ENCODE measurements at places on chromosomes 4 and X.

DNA sequence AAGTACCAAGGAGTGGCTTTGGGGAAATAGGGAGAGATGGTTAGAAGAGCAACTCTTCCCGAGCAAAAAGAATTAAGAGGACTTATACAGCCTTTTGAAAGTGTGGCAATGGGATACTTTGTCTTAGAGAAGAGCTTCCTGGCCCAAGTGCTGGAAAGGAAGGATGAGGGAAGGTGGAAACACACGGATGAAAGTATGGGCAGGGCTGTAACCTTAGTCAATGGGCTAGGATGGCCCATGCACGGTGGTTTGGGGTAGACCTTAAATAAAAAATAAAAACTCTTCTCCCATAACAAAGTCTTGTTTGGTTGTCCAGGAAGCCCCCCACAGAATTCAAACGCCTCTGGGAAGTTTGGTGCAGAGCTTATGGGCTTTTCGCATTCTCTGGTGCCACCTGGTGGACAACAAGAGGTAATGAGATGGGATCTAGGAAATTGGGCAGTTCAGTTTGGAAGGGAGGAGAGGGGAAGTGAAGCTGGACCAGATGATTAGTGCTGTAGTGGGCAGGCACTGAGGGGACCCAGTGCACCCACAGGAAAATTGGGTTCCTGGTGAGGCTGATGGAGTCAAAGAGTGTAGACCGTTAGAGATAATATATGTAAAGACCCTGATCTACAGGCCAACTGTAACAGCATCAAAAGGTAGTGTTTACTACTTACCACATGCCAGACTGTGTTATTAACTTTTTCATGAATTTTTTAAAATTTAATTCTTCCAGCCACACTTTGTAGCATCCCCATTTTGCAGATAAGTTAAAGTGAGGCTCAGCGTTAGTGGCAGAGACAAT lies 13.8 kb upstream of the ENOX2 start:
- no peak for DNase-seq

- DNase-seq: no peak
Observed at GRCh38 chr4:152476796-152477195, 59.1 kb downstream of the FBXW7 start.

- no peak for DNase-seq
Observed at GRCh38 chr4:139760567-139760966, 94.9 kb downstream of the MGST2 start.

DNA sequence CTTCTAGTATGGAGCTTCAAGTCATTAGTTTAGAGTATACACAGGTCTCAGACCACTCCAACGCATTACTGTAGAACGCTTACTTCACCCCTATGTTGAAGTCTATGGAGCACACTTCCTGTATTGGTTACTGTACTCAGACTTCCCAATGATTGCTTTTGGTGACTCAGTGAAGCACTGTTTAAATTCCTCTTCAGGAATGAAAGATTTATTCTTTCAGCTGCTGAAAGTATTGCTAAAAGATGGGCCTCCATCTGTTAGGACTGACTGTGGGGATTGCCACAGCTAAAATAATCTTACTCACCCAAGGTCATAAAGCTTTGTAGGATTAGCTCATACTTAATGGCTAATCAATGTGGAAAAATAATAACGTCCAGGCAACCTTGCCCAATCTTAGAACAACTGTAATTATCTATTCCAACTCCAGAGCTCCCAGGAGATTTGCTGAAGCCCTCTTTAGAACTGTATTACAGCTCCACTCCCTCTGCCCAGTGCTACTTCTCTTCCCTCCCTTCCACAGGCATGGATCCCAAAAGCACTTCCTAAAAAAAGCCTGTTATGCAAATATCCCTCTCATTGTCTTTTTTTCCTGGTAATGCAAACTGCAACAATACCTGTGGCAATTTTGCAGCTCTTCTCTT lies 281.9 kb upstream of the HS3ST1 start:
- DNase-seq: peak; percentile 85

DNA sequence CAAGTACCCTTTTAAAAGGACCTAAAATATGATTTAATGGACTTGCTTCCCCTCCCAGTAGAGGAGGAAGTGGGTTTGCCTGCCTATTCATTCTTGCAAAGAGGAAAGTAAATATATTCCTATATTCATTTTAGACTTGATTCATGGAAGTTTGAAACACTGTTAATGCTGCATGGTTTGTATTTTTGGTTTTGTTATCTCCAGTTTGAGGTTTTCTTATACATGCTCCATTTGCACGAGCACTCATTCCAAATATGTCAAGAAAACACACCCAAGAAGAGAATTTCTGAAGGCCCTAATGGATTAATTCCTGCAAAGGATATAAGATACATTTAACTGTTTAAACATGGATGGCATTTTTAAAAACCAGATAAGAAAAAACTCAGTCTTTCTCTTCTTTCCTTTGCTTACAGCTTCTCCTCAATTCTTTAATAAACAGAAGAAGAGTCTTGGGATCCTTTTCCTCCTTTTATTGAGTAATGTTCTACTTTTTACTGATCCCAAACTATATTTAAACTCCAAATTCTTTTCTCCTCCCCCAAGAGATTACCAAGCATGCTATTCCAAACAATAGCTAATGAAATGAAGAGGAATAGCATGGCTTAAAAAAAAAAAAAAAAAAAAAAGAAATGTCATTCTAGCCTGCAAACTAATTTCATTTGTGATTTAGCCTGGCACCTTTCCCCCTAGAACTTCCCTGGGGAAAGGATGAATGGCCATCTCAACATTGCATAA lies 54.6 kb upstream of the LDB2 start:
- no peak for DNase-seq

GRCh38 chr4:154741922-154742850 lies 1.6 kb upstream of the LRAT start:
- DNase-seq: no peak

DNA sequence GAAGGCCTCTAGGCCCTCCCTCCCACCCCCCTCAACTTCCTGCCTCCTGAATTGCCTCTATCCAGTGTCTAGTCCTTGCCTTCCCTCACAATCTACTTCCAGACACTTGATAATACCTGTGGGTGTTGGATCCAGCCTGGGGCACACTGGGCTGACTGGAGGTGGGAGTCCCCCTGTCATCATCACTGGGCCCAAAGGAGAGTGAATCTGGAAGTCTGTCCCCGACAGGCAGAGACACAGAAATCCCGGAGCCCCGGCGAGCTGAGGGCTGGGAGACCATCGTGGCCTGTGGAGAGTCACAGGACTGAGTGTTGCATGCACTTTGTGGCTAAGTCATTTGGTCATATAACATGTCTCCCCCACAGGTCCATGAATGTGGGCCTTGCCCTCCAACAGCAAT lies 8.4 kb upstream of the SYP start:
- no peak for DNase-seq

DNA sequence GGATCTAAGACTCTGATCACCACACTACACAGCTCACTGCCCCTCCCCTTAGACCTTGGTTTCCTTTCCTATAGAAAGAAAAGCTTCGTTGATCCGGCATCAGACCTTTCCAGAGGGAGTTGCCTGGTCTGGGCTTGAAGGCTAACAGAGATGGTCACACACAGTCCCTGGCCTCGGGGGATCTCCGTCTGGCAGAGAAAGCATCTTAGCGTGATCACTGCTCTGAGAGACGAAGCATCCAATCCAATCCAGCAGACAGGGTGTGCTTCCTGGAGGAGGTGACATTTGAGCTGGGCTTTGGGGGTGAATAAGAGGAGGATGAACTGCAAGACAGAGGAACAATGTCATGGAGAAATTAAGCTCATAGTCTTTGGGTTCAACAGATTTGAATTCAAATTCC lies 49.5 kb downstream of the HTRA3 start:
- no peak for DNase-seq

GRCh38 chrX:85221361-85221760 lies 22.2 kb downstream of the SATL1 start:
- no peak for DNase-seq

GRCh38 chr4:146099585-146099984 lies 75.9 kb upstream of the LSM6 start:
- DNase-seq: no peak

- no peak for DNase-seq
Observed at GRCh38 chrX:77167993-77168392, 279.2 kb upstream of the FGF16 start.

- no peak for DNase-seq
Observed at GRCh38 chrX:71162981-71163380, 18.3 kb downstream of the NLGN3 start.

- DNase-seq: no peak
Observed at GRCh38 chr4:58063404-58064160, 953.4 kb upstream of the IGFBP7 start.

- no peak for DNase-seq
Observed at GRCh38 chr4:4568806-4569427, 27.1 kb upstream of the STX18 start.

- peak; percentile 36 for DNase-seq
Observed at GRCh38 chr4:182975806-182976205, 58.6 kb upstream of the DCTD start.

DNA sequence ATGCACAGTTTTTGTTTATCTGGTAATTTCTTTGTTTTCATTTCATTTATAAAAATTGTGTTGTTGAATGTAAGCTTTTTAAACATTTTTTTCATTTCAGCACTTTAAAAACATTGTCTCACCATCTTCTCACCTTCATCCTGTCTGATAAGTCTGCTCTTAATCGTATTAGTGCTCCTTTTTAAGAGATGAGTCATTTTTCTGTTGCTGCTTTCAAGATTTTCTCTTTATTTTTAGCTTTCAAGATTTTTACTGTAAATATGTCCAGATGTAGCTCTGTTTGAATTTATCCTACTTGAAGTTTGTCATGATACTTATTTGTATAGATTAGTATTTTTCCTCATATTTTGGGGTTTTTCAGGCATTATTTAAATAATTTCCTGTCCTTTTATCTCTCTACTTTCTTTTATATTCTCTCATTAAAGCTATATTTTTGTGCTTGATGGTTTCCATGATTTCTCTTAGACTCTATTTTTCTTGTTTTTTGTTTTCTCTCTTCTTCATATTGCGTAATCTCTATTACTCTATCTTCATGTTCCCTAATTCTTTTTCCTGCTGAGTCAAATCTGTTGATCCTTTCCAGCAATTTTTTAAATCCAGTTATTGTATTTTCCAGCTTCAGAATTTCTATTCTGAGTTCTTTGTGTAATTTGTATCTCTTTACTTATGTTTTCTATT lies 1400.4 kb upstream of the PCDH7 start:
- DNase-seq: no peak

DNA sequence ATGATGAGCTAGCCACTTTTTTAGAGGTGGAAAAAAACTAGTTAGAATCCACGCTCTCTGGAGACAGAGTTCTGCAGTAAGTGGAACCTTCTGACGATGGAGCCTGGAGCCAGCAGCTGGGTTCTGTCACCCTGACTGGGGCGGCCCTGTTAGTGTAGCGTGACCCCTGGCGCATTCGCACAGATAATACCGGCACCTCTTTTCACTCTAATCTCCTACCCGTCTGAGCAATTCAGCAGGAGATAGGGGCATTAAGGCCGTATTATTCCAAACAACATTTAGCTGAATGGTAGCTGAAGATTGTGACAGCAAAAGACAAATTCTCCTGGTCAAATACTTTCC lies 292.6 kb downstream of the FBXO8 start:
- DNase-seq: no peak

DNA sequence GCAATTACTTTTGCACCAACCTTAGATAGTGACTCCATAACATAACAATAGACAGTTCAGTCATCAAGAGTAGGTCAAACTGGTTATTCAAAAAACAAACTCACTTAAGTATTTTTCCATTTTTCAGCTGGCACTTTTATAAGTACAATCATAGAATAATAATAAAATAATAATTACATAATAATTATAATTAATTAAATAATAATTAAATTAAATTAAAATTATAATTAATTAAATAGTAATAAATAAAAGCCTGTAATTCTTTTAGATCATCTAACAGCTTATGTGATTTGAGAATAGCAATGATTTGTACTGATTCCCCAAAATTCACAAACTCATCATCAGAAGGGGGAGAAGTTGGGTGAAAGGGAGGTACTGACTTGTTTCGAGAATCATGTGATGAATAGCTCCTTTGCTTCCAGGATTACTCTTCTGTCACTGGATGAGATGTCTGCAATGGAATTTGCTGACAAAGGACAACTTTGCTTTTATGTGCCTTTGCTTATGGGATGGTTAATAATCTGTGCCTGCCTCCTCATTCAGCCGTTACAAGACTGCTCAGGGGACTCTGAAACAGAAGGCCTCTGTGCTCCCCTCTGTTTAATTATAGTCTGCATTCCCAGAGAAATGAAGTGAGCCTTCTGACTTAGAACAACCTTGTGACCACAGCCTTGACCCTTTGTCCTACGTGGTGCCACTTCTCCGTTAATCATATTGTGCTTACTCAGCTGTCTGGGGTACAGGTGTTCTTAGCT lies 104.8 kb upstream of the ENPEP start:
- DNase-seq: peak; percentile 96

DNA sequence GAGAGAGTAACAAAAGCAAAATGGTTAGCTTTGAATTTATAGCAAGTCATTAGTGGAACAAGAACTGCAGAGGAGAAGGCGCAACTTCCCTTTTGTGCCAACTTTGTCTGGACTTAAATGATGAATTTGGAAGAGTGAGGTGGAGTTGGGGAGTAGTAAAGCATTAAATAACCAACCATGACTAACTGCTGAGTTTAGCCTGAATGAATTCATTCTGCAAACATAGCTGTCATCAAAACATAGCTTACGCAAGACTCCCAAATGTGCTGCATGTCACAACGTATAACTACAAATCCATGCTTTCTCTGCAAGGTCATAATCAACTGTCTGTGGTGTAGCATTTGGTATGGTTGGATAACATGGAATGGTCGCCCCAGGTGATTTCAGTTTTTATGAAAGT lies 75.9 kb upstream of the RPL34 start:
- peak; percentile 48 for DNase-seq

DNA sequence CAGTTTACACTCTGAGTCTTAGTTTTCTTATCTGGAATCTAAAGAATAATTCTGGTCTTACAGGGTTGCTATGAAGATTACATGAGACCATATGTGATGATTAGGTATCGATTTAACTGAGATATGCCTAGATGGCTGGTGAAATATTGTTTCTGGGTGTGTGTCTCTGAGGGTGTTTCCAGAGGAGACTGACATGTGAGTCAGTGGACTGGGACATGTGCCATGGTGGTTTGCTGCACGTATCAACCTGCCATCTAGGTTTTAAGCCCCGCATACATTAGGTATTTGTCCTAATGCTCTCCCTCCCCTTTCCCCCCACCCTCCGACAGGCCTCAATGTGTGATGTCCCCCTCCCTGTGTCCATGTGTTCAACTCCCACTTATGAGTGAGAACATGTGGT lies 186.0 kb upstream of the CXorf66 start:
- no peak for DNase-seq

GRCh38 chr4:158315706-158316105 lies 105.4 kb downstream of the TMEM144 start:
- DNase-seq: no peak

DNA sequence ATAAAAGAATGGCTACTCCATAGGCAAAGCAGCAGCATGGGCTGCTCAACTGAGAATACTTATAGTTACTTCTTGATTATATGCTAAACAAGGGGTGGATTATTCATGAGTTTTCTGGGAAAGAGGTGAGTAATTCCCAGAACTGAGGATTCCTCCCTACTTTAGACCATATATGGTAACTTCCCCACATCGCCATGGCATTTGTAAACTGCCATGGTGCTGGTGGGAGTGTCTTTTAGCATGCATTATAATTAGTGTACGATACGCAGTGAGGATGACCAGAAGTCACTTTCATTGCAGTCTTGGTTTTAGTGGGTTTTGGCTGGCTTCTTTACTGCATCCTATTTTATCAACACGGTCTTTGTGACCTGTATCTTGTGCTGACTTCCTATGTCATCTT lies 141.5 kb downstream of the MAGEB17 start:
- DNase-seq: no peak

GRCh38 chr4:173214661-173215060 lies 46.0 kb downstream of the GALNT7 start:
- DNase-seq: no peak
